ENCODE measurements at places on chromosomes 4 and X.

DNA sequence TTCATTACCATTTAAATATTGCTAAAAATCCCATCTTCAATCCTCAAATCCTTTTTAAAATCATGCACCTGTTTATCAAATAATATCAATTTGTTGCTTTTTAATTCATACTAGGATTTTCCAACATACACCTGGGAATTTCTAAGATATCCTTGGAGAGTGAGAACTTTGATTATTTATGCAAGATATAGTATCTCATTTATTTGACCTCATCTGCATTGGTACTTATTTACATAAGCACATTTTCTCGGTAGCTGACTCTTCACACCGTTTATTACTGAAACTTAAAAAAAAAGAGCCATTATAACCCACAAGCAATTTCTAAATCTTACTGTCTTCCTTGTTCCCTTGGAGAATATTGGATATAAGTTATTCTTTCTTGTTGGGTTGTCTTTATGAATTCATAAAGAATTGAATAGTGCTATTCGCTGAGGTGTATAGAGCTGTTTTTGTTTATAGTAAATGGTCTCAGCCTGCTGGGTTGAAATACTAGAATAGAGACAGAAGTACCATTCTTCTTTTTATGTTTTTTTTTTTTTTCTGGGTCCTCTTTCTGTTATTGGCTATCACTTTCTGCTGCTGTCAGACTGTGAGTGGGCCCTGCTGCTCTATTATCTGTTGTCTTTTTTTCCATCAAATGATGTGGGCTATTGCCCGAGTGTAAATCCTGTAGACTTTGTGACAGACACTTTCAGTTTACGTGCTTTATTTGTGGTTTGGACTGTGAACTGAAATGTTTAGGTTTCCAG, 2.9 kb downstream of the UGT8 start:
- no peak for DNase-seq

DNA sequence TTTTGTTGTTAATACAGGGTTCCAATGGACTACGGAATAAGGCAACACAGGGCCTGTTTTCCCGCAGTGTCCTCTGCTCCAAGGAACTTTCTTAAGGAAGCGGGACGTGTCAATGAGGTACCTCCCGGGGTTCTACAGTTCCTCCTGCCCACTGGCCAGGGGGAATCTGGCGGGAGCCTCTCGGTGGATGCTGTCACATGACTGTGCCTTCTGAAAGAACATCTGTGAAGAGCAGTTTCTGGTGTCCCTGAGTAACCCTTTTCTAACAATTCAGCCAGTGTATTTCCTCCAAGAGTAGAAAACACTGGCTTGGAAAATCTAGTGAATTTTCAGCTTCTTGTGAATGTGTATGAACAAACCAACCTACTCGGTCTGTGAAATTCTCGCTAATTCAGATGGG, 32.7 kb downstream of the MFAP3L start:
- DNase-seq = no peak

GRCh38 chr4:137909529-137910309, 332.4 kb downstream of the SLC7A11 start:
- DNase-seq = no peak

DNA sequence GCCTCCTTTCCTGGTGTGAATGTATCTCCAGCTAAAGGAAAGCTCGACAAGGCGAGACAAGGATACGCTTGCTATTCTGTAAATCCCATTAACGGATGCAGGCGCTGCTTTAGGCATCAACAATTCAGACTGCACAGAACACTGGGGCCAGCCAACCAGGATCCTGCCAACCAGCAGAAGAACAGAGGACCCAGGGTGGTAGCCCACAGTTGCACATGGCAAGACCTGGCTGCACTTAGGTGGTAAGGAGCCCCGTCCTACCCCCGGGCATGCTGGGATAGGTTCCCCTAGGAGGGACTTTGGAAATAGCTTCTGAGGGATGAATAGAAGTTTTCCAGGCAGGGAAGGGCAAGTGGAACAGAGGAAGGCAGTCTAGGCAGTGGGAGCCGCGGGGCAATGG, 20.7 kb downstream of the PSAPL1 start:
- DNase-seq = no peak

DNA sequence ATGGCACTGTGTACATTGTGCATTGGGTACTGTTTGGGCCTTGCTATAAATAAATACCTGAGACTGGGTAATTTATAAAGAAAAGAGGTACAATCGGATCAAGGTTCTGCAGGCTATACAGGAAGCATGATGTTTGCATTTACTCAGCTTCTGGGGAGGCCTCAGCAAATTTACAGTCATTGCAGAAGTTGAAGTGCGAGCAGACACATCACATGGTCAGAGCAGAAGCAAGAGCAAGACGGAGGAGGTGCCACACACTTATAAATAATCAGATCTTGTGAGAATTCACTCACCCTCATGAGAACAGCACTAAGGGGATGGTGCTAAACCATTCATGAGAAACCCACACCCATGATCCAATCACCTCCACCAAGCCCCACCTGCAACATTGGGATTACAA, 505.0 kb downstream of the ARAP2 start:
- DNase-seq = no peak

GRCh38 chr4:1266881-1267763, 18.2 kb upstream of the CTBP1 start:
- DNase-seq = no peak

GRCh38 chr4:123934096-123934495, 537.5 kb downstream of the SPRY1 start:
- no peak for DNase-seq

DNA sequence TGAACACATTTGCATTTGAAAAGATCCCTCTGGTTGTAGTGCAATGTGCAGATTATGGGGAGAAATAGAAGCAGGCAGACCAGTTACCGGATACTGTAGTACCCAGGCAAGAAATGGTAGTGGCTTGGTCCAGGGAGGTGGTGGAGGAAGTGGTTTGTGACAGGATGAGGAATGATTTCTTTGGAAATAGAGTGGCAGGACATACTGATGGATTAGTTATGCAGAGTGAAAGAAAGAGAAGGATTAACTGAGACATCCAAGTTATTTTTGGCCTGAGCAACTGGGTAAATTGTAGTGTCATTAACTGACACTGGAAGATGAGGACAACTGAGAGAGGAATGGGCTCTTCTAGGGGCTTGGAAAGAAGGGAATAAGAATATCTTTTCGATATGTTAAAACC, 139.7 kb downstream of the CFAP299 start:
- no peak for DNase-seq

DNA sequence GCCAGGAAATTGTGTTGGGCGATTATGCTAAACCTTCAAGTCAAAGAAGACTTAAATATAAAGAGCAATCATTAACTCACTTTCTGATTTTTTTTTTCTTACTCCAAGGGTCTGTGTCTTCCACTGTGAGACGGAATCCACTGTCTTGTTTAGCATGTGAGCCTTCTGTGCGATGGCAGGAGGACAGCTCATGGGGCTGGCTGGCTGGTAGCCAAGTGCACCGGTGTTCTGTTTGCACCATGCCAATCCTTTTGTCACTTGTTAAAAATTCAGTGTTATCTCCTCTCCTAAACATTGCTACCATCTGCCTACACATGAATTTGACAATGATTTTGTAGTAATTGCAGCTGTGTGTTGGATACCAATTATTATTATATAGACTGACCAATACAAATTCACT, 1056.3 kb upstream of the IGFBP7 start:
- DNase-seq = no peak

- DNase-seq = no peak
Measured at GRCh38 chr4:90458576-90458975, 331.4 kb downstream of the CCSER1 start.

GRCh38 chr4:76620723-76621468, 185.9 kb downstream of the SHROOM3 start:
- no peak for DNase-seq

DNA sequence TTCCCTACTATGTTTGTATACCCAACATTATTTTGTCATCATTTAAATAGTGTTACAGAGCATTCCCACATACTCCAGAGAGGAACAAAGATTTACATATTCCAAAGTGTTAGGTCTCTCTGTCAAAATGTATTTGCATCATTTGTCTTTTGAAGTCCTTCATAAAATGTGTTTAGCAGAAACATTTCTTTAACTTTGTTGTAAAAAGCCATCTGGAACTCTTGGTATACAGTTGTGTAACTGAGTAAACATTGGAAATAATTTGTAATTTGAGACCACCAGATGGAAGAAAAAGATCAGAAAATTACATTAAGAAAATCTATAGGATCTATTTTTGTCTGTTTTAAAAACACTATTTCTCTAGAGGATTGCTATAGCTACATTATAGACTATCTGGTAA, 56.6 kb upstream of the ALB start:
- no peak for DNase-seq

DNA sequence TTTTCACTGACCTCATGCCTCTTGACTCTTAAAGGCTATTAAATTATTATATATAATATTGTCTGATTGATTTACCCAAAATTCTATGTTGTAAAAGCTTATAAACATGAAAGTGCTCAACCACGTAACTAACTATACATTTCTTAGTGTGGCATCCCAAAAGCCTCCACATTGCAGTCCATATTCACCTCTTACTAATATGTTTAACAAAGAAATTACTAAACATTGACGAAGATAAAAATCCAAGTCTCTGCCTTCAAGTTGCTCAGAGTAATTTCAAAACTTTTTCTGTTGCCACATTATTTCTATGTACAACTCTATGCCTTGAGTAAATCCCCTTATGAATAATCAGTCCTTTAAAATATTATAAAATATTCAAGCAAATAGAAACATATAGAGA, 14.4 kb downstream of the DDIT4L start:
- no peak for DNase-seq

GRCh38 chr4:103451341-103451740, 253.2 kb upstream of the CENPE start:
- DNase-seq = peak; percentile 8

- peak; percentile 60 for DNase-seq
Measured at GRCh38 chr4:1693131-1693896, 9.2 kb upstream of the FAM53A start.

GRCh38 chr4:6298852-6299251, 29.2 kb downstream of the WFS1 start:
- DNase-seq = no peak

DNA sequence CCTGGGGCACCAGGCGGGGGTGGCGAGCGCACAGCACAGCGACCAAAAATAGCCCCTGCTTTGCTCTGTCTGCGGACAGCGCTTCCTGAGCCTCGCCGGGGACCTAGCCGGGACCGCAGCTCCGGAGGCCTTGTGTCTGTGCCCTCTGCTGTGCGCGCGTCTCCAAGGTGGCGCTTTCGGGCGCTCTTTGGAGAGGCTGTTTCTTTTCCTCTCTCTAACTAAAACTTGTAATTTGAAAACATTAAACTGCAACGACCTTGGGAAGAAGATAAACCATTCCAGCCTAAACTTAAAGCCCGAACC, 3.4 kb downstream of the ARX start:
- DNase-seq = no peak

DNA sequence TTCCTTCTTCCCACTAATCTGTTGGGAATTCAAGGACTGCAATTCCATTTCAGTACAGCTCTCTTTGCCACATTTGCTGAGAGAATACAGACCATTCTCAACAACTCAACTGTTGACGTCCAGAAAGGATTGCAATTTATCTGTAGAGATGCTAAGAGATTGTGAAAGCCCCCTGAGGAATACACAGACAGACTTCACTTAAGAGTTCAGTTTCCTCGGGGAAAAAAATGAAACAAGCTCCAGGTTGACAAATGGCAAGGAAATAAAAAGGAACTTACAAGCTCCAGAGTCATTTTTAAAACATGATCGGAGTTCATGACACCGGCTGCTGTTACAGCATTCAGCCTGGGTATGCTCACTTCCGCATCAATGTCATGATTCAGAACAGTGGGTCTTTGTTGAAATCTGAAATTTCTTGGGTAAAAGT, 13.8 kb downstream of the TLR10 start:
- no peak for DNase-seq

DNA sequence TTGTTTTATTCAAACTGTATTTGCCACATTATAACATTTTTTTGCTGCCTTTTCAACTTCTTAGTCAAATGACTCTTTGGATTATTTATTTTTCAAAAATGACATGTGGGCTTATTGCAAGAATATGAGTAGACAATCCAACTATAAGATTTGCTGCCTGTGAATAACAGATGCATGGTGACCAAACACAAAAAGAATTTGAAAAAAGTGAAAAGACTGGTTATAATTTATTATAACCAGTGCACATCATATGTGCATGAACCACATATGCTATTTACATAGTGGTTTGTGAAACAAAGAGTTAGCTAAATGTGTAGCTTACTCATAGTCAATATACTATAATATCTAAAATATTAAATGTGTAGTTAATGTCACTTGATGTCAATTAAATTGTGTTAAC, 2086.8 kb downstream of the ARAP2 start:
- DNase-seq = no peak

DNA sequence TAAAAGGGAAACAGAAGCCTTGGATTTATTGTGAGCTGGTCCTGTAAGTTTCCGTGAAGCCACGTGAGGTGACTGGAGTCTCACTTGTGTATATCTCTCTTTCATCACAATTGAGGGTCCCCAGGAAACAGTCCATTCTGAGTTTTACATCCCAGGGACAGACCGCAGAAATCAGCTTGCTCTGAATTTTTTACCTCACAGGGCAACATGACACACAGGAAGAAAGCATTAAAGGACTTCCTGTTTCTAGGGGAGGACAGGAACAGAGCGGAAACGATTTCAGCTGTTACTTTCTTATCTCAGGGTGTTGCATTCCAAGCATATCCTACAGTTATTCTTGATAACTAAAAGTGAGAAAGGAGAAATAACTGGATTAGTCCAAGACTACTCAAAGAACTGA, 553.5 kb downstream of the TRAM1L1 start:
- no peak for DNase-seq

GRCh38 chrX:1163231-1163630, 49.2 kb downstream of the CRLF2 start:
- no peak for DNase-seq

- DNase-seq = no peak
Measured at GRCh38 chr4:67084783-67085182, 460.5 kb downstream of the CENPC start.

- no peak for DNase-seq
Measured at GRCh38 chr4:8589336-8589735, 3.2 kb upstream of the CPZ start.
